ENCODE measurements at places on chromosomes 3 and 15.
A peak's percentile ranks its signal among the peaks of the same experiment; 100 is the strongest.

DNA sequence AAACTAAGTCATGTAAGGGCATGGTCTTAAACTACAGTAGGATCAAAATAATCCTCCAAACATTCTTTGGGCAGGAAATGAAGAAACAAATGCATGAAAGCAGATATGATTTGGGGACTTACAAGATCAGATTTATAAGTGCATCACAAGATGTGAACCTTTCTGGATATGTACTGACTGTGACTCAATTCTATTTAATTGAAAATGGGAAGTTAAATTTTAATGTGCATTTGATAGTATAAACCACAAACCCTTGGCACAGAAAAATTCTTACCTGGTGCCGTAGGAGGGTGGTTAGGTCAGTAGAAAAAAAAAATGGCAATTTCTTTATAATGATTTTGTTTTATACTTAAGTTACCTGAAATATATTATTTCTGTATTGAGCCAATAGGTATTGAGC, 262.5 kb upstream of the TGFBR2 start:
- DNase-seq, result no peak

DNA sequence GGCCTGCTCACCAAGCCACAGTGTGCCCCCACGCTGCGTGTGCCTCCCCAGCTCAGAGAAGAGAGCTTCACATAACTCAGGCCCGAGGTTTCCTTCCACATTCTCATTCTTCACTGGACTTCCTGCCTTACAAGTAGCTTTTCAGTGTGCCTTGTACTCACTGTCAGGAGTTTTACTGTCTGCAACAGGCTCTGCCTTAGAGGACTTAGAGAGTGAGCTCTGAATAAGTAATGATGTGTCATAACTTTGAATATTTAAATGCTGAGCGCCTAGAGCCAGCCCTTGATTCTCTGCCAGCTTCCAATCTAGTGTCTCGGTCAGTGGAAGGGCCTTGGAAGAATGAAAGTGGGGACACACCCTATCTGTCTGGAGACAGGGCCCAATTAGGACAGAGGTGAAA, 41.8 kb downstream of the ITGB5 start:
- DNase-seq, result peak; percentile 39

GRCh38 chr15:89278307-89278706, 34.5 kb downstream of the FANCI start:
- no peak for DNase-seq

DNA sequence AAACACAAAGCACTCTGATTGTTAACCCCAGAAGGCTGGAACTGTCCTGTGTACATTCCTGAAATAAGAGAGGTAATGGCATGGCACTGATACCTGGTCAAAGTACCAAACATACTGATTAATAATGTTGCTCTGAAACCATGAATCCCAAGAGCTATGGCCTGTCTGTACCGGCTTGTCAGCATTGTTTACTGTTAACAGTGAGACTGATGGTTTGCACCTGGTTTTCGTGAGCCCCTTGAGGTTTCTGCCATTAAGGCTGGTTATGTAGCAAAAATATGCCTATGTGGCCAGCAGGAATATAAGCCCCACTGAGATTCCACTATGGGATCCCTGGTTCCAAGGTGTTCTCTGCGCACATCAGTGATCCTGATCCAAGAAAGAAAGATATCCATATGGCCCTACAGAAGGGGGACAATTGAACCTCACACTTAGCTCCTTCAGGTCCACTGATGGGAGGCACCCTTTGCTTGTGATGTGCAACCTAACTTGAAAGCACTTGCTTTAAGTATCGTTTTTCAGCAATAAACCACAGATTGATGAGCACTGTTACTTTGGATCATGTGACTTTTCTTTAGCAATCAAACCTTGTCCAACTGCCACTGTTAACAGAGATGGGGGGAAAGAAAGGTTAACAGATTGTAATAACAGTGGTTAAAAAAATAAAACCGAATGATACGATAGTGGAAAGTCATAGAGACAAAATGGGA, 65.2 kb downstream of the TBL1XR1 start:
- no peak for DNase-seq

DNA sequence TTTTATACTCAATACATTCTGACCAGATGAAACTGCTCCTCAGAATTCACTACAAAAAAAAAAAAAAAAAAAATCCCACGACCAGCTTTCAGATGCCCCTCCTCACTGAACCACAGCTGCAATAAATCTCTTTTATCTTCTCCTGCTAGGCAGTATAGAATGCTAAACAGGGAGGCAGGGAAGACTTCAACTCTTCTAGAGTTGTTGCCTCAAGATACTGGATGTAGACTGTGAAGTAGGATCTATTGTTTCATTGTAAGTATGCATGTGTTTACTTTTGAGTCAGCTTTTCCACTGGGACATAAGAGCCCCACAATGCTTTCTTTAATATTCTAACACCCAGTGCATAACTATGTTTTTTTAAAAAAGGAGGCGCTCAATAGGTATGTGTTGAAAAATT, 401.4 kb downstream of the TBL1XR1 start:
- DNase-seq, result no peak

- no peak for DNase-seq
These were observed 196.1 kb downstream of the GOLGA6L6 start for GRCh38 chr15:20345401-20345958.

DNA sequence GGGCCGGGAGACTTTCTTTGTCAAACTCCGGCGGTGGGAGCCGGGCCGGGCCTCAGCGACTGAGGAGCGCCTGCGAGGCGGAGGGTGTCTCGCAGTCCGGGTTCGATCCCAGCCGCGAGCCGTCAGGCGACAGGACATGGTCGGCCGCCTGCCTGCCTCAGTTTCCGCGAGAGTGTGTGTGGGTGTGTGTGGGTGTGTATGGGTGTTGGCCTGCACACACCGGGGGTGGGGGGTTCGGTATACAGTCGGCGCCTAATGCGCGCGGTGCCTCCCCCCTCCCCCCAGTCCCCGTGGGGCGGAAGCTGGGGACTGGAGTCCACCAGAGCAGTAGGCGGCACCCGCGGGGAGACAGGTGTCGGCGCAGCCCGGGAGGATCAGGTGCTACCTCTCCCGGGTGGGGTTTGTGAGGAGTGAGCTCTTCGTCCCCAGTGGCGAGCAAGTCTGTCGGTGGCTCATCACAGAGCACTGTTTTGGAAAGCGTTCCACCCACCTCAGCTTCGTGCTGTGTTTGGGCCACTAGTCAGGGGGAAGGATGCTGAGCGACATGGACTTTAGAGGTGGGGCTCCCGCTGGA, 246.3 kb downstream of the GOLGA6L6 start:
- DNase-seq, result no peak

- no peak for DNase-seq
These were observed 45.0 kb downstream of the SLC12A6 start for GRCh38 chr15:34292621-34293020.

DNA sequence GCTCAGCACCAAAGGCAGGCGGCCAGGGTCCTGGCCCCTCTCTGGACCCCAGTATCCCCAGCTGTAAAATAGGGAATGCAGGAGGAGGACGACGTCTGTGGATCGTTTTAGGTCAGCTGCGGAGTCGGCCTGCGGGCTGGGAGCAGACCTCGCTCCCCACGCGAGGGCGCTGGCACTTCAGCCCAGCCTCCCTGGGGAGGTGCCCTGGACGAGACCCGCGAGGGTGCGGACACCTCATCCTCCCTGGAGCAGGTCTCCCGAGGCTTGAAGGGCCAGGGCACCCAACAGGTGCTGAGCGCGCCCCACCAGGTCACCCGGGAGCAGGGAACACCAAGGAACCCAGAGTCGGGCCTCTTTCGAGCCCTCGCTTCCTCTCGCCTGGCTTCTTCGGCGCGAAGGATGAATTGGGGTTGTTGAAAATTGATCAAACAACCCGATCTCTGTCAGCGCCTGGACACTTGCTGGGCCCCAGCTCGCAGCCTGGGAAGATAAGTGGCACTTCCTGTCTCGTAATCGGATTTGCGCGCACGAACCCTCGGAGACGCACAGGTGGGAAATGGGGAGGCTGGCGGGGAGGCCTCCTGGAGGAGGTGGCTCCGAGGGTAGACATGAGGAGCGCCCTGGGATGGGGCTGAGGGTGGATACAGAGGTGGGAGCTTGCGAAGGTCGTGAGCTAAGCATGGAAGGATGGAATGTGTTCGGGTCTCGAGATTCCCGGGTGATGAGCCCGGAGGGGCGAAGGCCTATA, 588 bp upstream of the VIPR1 start:
- DNase-seq, result no peak

GRCh38 chr3:126309861-126310655, 47.1 kb downstream of the KLF15 start:
- no peak for DNase-seq

DNA sequence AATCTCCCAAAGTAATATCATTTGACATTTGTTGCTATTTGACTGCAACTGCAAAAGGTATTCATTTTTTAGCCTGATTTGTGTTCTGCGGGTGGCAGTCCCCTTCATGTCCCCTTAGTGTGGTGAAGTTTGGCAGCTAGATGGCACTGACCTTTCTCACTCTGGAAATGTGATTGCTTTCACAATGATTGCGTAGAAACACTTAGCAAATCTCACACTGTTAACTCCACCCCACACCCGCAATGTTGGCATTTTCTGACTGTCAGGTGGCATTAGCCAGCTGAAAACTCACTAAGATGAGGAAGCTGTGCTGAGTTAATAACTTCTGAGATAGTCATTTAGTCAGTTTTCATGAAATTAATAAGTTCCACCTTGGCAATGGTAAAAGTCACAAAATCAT, 76.9 kb downstream of the TRIM69 start:
- no peak for DNase-seq

DNA sequence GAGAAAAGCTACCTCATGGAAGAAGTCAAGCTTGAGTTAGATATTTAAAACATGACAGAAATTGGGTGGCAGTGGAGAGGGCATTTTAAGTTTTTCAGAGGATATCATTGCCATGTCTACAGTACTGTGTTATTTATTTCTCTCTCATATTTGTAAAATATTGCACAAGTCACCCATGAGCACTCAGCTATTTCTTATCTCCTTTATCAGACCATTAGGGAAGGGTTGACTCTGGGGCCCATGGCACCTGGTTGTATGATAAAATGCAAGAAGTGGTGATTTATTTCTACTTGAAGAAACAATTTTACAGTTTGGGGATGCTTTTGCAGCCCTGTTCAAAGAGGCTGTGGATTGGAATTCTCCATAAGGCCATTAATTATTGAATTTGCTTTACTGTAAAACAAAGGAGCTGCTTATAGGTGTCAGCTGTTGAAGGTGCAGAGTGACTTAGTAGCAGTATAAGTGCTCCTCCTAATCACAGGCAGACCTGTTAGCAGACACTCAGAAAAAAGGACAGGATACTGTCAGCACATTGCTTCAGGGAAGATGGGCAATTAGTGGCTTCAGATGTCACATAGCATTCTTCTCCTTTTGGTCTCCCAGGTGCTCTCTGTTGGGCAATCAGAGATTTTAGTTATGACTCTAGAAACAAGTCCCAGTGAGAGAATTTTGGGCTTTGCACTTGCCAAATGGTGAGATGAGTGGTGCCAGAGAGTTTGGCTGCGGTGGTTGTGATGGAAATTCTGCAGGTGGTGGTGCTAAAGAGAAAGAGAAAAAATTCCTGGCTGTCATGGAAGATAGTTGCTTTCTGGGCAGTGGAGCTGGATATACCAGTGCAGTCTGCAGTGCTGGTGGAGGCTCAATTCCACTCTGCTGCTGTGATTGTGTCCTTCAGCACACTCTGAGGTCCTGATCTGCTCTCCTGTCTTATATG, 129.7 kb upstream of the ROPN1 start:
- no peak for DNase-seq

DNA sequence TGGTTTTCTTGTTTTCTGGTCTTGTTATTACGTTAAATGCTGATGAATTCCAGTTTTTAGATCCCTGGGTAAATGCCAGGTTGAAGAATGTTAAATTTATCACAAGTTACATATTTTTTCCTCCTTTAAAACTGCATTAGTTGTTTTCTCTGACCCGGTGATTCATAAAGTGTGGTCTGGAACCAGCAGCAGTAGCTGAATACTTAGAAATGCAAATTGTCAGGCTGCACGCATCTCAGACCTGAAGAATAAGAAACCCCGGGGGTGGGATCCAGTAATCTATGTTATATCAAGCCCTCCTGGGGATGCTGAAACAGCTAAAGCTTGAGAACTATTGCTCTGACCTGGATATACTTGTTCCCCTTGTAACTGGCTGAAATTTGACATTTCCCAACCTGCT, 69.1 kb downstream of the PEX5L start:
- no peak for DNase-seq

DNA sequence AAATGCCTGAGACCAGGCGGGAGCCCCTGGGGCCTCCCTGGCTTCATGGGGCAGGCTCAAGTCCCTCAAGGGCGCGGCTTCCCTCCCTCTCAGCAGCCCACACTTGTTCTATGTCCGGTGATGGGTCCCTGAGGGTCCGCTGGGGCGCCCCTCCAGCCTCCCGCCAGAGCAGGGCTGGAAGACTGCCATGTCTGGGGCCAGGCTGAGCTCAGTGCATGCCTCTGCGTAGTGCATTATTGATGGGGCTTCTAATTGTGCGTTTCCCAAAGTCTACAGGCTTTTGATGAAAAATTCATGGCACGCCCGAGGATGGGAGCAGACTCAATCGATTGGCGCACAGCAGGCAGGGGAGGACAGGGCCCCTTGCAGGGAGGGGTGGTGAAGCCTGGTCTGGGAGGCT, 51.3 kb downstream of the CYP11A1 start:
- DNase-seq, result no peak

DNA sequence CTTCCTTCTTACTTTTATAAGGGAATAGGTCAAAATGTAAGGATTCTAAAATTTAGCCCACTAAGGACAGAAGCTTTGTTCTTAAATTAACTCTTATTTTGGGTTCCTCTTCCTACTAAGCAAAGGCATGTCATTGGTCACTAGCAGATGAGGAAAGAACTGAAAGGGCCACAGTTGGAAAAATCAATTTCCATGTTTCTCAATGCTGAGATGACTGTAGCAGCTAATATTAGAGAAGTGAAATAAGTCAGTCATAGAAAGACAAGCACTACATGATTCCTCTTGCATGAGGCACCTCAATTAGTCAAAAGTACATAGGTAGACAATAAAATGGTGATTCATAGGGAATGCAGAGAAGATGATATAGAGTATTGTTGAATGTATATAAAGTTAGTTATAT, 353.7 kb downstream of the RSL24D1 start:
- no peak for DNase-seq

DNA sequence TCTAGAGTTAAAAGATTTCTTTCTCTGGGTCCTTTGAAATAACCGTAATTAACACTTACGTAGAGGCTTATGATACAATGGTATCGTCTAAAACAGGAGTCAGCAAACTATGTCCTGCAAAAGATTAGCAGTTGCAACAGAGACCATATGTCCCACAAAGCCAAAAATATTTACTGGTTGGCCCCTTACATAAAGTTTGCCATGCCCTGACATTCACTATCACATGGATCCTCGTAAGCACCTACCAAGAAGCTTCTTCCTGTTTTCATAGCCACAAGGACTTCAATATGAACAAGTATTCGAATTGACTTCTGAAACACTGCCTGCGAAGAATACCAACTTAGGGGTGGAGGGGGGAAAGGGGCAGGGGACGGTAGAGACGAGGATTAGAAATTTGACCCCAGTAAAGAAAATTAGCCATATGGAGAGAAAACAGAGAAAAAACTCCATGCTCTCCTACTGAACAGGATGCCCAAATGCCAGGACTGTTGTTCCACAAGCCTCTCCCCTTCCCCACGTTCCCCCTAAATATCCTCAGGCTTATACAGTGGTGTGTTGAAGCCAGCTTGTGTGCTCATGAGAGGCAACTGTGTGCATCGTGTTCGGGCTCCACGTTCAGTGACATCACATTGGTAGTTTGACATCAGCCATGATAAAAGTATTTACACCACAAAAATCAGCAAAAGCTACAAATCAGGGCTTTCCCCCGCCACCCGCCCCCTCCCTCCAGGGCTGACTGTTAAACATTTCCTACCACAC, 144.1 kb upstream of the HES1 start:
- DNase-seq, result no peak

GRCh38 chr3:159238646-159239045, 436.8 kb downstream of the MFSD1 start:
- no peak for DNase-seq

GRCh38 chr3:143037867-143038266, 36.5 kb downstream of the U2SURP start:
- no peak for DNase-seq

Measured in pulmonary artery endothelial cell (primary cell).